IPS-NIHi11 (cell line): ENCODE measurements at places on chromosomes 13 and 19.

DNA sequence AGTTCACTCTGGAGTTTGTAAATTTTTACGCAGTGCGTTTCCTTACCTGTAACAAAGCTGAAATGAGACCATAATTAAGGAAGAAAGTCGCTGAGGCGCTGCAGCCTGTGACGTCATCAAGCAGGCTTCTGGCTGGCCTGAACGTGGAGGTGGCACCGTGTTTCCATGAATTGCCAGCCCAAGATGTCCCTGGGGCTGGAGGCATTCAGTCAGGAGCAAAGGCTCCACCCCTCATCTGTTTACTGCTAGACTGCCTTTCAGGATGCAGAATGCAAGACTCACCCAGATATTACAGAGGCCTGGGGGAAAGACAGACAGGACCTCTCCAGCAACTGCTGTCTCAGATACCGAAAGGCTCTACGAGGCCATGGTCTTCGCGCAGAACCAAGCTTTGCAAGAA, 424.6 kb downstream of the TSHZ3 start:
- DNase-seq = no peak

DNA sequence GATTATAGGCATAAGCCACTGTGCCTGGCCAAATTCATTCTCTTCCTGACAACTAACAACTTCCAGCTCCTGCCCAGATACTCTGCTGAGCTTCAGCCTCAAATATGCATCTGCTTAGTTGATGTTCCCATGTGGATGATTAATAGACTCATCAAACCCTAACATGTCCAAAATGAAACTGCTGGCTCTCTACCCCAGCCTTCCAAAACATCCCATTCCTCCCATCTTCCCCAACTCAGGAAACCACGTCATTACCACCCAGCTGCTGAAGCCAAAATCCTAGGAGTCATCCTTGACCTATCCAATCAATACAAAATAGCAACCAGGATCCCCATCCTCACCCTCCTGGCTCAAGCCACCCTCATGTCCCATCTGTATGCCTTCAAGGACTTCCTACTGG, 20.9 kb downstream of the POU2F2 start:
- DNase-seq = no peak

DNA sequence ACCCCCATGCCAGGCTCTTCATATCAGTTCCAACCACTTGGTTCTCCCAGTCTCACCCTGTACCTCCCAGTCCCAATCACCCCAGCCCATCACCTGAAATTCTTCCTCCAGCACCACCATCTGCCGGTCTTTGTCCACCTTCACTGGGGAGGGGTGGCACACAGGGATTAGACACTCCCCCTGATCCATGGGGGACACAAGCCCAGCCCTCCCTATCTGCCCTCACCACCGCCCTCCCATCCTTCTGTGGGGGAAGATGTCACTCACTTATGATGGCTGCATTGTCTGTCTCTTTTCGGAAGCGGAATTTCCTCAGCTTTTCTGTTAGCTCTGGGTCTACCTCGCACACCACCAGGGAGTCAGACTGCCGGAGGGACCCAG, 685 bp downstream of the GMFG start:
- DNase-seq = no peak

DNA sequence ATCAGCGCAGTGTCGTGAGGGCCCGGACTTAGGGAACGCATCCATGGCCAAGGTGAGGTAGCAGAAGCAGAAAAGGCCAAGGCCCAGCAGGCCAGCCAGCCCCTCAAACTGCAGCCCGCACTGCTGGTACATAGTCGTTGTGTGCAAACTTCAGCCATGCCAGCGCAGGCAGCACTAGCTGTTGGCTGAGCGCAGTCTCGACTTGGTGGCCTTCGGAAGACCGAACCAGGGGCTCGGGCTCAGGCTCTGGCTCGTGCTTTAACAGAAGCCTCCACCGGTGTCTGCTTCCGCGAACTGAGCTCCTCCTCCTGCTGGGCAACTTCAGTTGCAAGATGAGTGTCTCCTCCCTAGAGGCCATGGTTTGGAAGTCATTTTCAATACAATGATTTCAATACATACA, 157.5 kb downstream of the DNAJC15 start:
- DNase-seq = no peak

DNA sequence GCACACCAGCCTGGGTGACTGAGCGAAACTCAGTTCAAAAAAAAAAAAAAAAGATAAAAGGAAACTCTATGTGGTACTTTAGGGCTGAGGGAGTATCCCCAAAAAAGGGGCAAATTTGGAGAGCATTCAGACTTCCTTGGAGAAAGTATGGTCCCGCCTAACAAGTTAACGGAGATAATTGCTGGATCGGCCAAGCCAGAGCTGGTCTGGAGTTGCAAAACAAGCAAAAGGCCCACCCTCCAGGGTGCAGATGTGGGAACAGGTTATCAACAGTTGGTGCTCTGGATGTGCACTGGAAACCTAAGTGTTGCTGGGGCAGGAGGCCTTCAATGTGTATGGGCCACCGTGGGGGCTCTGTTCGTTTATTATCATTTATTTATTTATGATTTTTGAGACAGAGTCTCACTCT, 2.8 kb downstream of the IQCN start:
- DNase-seq = no peak

DNA sequence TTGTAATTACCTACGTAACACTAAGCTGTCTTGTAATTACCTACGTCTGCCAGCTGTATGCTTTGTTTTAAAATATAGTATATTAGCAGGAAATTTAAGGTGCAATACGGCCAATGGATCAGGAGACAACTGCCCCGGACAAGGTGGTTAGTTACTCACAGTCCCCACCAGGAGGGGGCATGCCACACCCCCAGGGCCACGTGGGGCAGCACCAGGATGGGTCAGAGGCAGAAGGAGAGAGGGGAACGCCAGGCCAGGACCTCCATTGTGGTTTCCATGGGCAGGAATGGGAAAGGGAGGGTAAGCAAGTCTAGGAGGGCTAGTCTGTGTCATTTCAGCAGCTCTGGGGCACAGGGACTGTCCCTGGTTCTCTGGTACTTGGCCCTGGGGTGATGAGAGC, 140.1 kb downstream of the URI1 start:
- DNase-seq = no peak

DNA sequence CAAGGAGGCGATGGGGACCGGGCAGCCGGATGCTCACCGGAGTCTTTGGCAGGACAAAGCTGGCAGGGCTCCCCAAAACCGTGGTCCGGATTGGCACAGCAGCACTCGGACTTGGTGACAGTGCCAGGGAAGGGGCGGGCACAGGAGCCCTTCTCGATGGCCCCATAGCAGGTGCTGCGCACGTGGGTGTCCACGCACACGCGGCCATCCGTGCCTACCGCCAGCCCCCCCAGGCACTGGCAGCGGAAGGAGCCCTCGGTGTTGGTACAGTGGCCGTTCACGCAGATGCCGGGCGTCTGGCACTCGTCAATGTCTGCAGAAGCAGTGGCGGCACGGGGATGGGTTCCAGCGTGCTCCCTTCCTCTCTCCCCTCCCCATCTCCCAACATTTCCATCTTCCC, 17.9 kb downstream of the FBN3 start:
- DNase-seq = no peak

DNA sequence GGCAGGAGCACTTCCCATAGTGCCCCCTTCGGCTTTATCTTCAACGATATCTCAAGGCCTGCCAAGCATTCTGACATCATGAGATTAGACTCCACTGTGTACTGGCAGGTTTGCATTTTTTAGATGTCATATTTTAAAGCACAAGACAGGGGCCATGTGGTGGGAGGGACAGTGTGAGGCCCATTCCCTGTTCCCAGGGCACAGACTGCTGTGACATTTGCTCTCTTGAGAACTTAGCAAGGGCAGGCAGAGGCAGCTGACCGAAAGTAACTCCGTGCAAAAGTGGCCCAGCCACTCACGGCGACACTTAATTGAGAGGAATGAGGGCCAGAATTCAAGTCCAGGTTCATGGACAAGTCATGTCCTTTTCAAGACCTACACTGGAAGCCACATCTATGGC, 201.8 kb downstream of the COL4A1 start:
- DNase-seq = no peak

GRCh38 chr19:45705115-45705514, 12.6 kb downstream of the QPCTL start:
- no peak for DNase-seq

GRCh38 chr13:35697186-35697730, 220.8 kb upstream of the MAB21L1 start:
- no peak for DNase-seq

DNA sequence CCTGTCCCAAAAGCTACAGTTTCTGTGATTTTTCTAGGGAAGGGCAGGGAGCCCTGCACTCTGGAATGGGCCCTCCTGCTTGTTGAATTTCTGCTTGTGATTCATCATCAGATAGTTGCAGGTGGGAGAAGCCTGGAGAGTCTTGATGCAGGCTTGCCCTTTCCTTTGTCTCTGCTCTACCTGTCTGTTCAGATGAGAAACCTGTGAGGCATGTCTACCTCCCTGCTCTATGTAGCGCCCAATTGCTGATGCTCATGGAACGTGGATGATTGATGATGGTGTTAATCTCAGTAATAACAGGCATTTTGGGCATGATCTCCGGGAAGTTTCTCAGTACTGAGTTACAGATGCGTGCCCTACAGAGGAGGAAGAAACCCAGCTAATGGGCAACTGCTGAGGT, 10.9 kb upstream of the CBY2 start:
- DNase-seq = no peak

DNA sequence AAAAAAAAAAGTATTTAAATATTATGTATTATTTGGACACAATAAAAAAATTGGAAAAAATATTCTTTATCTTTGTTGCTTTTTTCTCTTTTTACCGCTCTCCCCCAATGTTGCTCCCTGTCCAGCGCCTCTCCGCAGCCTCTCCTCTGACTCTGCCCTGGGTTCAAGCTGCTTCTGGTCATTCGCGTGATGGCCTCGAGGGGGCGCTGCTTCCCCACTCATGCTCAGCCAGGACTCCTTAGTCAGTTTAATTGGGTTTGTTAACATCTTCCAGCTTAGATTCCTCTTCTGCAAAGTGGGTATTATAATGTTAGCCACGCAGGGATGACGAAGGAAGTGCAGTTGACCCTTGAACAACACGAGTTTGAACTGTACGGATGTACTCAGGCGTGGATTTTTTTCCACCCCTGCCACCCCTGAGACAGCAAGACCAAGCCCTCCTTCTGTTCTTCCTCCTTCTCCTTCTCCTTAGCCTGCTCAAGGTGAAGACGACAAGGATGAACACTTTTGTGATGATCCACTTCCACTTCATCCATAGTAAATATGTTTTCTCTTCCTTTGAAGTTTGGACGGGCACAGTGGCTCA, 4.9 kb upstream of the NWD1 start:
- DNase-seq = peak; percentile 79

DNA sequence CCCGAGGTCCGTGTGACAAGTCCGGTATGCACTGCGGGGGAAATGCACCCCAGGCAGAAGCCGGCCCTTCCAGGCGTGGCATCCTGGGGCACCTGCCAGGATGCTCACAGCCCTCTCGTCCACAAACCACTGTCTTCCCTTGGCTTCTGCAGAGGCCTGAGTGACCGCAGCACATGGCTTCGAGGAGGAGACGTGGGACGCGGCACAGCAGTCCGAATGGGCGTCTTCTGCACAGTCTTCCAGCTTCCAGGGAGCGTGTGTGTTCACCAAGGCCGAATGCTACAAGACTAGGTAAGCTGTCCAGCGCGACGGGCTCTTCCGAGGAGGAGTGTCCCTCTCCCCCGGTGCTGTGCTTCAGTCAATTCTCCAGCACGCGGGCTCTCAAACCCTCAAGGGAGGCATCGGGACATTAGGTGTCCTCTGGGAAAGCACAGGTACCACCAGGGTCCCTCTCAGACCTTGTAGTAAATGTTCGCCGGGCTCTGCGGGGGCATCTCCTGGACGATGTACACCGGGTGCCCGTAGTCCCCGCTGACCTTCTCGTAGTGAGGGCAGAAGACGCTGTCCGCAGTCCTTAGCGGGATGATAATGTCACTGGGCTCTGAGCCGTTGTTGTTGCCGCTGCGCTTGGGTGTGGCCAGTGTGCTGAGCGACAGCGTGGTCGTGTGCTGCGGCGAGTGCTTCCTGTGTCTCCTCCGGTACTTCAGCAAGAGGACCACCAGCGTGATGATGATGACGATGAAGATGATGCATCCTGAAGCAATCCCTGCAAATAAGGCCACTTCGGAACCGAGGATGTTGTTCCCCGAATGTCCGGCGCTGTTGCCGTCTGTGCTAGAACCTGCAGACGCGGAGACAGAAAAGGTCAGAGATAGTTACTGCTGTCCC, 42.6 kb downstream of the EFNB2 start:
- no peak for DNase-seq

DNA sequence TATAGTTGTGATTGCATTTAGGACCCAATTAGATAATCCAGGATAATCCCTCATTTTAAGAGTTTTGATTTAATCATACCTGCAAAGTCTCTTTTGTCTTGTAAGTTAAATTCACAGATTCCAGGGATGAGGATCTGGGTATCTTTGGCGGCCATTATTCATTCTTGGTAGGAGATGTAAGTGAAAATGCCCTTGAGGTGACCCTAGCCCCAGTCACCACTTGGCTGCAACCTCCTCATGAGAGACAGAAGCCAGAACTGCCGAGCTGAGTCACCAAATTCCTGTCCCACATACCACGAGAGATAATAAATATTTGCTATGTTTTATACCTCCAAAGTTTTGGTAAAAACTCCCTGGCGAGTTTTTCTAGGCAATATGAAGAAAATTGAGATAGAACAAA, 389.4 kb downstream of the RFC3 start:
- DNase-seq = no peak

DNA sequence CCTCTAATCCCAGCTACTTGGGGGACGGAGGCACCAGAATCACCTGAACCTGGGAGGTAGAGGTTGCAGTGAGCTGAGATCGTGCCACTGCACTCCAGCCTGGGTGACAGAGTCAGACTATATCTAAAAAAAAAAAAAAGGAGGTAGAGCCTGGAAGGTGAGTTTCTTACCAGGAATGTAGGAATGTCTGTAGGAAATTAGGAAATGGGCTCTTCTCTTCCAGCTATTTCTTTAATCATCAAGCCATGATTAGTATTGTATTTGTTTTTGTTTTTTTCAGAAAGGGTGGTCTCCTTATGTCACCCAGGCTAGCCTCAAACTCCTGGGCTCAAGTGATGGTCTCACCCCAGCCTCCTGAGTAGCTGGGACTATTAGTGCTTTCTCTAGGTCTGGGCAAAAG, 26.3 kb upstream of the SERP2 start:
- no peak for DNase-seq

DNA sequence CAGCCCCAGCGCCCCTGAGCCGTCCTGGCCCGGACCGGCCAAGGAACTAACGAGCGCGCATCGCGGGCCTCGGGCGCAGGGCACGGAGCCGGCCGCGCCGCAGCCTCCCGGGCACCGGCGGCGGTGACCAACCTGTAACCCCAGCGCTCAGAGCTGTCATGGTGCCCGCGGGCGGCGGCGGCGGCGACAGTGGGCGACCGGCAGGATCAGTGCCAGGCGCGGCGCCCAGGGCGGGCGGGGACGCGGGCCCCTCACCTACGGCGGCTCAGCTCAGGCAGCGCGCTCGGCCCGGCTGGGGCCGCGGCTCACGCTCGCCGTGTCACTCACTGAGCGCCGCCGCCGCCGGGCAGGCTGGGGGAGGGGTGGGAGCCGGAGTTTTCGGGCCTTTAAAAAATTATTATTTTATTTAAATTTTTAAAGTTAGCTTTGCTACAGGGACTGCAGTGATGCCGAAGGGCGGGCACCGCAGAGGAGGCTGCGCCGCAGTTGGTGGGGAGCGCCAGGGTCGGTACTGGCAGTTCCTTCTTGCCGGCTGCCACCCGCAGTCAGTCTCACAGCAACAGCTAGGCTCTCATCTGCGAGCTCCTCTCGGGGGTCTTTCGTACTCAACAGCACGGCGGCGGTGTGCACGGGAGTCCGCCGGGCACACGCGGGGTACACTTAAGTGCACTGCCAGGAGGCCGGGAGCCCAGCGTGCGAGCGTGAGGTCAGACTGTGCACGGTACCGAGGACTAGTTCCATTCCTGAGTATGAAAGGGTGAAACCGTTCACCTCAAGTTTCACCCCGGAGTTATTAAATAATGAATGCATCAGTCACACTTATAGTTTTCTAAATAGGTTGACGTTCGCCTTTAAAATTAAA, at the start of gene NALCN:
Gene NALCN, minus strand, starts transcription at position 328 of the 862 bp plus-strand sequence. CDS start 17,382 bp downstream, outside the sequence.
- DNase-seq = peak; percentile 64
